Caco-2 (cell line): ENCODE measurements at places on chromosomes 6 and 20. TPM values are rescaled to one million over a fixed set of nuclear protein-coding genes. Genes with fewer than 3 reads are reported as not detected.

TMEM30A gene
- 55.8 and 58.9 TPM in 2 replicates for total RNA-seq

ADGB gene
- total RNA-seq, result not detected in 2 replicates

BPI gene
- not detected in 2 replicates for total RNA-seq

COL21A1 gene
- total RNA-seq, result 1.2 and 1.3 TPM in 2 replicates

C2 gene
- 4.8 and 4.9 TPM in 2 replicates for total RNA-seq

CALHM4 gene
- total RNA-seq, result 1.8 and 3.4 TPM in 2 replicates

PPP1R16B gene
- total RNA-seq, result not detected in 2 replicates

SLC4A11 gene
- 8.6 and 9.5 TPM in 2 replicates for total RNA-seq
